ENCODE measurements at places on chromosomes 11 and 22.

DNA sequence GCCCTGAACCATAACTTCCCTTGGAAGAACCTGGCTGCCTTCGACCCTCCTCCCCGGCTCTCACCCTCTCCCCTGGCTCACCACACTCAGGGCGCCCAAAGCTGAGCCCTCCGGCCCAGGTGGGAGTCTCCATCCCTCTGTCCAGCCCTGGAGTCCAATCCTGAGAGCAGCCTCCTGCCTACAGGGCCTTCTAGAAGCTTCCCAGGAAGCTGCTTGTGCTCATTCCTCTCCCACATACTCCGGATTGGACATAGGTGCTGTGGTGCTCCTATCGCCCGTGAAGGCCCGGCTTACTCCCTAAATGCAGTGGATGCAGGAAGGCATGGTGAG lies 1332.0 kb downstream of the BRD1 start:
- no peak for DNase-seq

DNA sequence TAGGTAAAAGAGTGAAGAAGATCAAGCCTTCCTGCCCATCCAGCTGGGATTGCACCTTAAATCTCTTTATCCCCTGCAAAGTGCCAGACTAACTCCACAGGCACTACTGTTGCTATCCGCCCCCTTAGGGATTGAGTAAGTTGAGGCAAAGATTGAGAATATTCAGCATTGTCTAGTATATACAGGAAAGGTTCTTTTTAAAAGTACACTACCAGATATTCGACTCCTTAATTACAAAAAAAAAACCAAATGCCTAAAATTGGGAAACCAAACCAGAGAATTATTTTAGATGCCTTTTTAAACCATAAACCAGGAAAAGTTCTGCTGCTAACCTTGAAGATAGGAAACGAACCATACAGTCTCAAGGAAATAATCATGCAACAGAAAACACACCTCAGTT lies 11.5 kb downstream of the SERPIND1 start:
- no peak for DNase-seq

GRCh38 chr11:11068113-11068512 lies 210.3 kb upstream of the ZBED5 start:
- DNase-seq = no peak

GRCh38 chr11:69342588-69343330 lies 48.8 kb downstream of the MYEOV start:
- DNase-seq = no peak

DNA sequence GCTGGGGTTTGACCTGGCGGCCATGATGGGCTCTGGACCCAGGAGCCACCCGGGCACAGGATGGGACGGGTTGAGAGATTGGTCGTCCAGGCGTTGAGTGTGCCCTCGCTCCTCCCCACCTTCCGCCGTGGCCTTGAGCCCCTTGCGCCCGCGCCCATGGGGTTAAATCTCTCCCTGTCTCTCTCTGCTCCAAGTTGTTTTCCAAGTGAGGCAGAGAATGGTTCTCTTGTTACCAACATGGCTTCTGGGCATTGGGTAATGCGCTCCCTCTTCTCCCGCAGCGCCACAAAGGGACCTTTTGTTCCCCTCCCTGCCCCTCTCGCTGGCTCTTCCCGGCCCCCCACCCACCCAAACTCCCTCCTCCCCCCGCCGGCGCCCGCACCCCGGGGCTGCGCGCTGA lies 18.8 kb upstream of the PICK1 start:
- DNase-seq = peak; percentile 83

DNA sequence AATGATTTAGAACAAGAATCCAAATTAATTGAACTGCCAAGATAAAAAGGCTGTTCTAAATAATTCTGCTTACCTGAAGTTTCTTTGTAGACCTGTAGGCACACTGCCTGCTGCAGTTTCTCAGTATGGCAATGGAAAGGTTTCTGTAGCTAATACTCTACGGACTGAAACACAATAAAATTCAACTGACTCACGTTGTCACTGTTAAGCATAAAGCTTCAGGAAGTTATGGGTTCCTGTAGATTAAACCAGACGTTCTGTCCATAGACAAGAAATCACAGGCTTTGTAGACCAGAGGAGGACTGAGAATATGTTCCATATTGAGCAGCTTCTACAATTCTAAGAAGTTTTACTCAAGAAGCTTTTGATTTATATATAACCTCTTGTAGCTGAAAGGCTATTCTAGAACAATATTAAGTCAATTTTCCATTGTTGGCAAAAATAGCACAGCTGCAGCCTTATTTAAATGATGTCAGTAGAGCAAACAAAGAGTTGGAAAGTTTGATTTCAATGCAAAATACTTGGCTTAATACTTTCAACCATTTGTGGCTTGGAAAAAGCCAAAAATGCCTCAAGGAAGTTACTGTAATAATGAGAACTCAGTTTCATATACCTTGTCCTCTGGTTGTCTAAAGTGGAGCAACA lies at the start of gene GLYATL2:
TSS of gene GLYATL2 (minus strand) at position 344 of the 645 bp plus-strand sequence. CDS start 5,092 bp downstream, outside the sequence.
- DNase-seq = no peak

Data from caudate nucleus (tissue), 63 donors.